ENCODE measurements at places on chromosomes 5 and 9. TPM values are rescaled to one million over a fixed set of nuclear protein-coding genes. Genes with fewer than 3 reads are reported as not detected.

Gene SEMA6A
- 0.34 TPM for total RNA-seq

GRCh38 chr5:111954516-111955395 lies 197.8 kb upstream of the NREP start:
- no peak for DNase-seq

Gene F2RL2
- total RNA-seq: 0.04 TPM

DNA sequence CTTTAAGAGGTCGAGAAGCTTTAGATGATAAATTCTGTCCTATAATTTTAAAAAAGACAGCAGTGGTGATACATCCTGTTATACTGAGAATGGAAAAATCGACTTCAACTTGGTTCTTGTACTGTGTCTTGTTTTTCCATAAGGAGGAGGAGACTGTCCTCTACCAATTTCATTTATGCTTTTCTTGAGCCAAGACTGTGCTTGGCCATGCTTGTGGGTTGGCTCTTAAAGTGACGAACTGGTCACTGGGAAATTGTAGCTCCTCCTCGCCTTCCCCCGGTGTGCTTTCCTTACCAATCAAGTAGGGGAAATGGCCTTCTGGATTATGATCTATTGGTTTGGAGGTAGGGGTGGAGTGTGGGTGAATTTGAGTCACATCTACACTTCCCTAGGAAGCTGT lies 67.1 kb upstream of the HSPB3 start:
- DNase-seq: no peak

Gene UBE2QL1
- total RNA-seq: not detected

DNA sequence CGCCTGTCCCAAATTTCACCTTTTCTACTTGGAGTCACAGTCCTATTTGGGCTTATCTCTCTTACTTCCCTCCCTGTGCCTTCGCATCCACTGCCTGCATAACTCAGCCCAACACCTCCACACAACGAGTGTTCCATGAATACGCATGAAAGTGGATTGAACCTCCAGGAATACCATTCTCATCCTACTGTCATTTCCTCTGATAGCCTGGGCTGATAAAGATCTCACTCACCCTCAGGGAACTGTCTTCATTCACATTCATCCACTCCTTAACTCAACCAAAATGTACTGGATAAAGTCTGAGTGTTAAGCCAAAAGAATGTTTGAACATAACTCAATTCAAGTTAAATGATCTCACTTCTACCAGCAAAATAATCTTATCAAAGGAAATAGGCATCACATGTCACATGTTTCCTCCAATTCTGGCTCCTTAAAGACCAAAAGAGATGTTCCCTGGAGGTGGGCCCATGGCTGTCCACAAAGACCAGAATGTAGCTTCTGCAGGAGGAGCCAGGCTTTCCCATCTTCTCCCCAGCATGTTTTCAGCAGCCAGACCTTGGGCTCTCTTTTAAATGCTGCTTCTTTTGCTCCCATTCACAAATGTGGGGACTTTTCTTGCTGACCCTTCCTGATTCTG lies 28.4 kb upstream of the TRIO start:
- no peak for DNase-seq

GRCh38 chr5:112004867-112005622 lies 248.1 kb upstream of the NREP start:
- DNase-seq: peak; percentile 71

DNA sequence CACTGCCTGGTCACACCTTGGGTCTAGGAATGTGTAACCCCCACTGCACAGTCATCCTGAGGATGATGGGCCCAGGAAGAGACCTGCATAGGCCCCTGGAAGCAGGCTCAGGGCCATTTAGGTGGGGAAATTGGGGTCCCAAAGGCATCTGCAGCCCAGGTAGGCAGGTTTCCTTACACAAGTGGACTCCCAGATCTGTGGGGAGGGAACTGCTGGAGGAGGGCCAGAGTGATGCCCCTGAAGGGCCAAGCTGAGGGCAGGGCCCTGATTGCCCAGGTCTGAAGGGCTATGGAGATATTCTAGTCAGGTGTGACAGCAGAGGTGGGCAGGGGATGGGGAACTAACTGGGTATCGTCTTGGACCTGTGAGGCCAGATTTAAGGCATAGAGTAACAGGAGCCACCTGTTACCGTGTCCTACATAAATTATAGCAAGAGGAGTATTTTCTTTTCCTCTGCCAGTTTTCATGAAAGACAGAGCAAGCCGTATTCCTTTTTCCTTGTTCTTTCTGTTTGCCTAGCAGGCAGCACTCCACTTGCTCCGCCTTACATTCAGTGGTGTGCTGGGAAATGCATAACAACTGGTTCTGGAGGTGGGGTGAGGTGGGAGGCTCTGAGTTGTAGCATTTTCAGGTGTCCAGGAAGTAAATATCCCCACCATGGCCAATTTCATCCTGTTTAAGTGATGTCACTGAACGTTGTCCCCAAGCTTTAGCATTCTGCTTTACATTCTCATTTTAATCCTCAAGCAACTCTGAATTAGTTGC lies 41.3 kb downstream of the PPARGC1B start:
- no peak for DNase-seq

Gene ST6GALNAC4
- total RNA-seq: 18.5 TPM

GRCh38 chr5:149282027-149282965 lies 10.6 kb downstream of the AFAP1L1 start:
- DNase-seq: no peak

GRCh38 chr5:108801301-108801700 lies 53.6 kb downstream of the FER start:
- no peak for DNase-seq

Gene CHSY3
- total RNA-seq: 0.78 TPM

DNA sequence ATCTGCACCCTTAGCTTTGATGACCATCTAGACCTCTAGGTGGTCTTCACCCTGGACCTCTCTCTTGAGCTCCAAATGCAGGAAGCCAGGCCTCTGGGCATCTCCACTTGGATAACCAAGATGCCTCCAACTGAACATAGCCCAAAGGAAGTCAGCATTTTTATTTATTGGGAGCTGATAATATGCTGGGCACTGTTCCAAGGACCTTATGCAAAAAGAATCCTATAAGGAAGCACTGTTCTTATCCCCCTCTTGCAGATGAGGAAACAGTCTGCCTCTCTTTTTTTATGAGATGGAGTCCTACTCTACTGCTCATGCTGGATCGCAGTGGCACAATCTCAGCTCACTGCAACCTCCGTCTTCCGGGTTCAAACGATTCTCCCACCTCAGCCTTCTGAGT lies 219.9 kb downstream of the CDK5RAP2 start:
- no peak for DNase-seq

GRCh38 chr5:89147031-89147430 lies 264.0 kb upstream of the MEF2C start:
- DNase-seq: peak; percentile 55

Gene MYOT
- total RNA-seq: 0.18 TPM

Gene HMMR
- 31.0 TPM for total RNA-seq

DNA sequence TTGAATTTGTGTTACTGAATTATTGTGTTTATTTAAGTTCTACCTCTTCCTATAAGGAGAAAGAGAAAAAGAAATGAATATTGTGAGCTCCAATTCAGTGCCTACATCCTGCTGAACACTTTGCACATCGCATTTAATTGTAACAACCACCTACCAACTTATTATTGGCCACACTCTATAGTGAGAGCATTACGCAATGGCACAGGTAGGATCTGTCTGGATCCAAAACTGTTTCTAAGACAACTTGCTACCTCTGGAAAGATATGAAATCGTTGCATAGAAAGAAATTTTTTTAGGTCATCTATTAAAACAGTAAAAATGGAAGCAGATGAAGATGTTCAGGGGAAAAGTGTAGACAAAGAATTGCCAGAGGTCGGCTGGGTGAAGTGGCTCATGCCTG lies 227.2 kb upstream of the SNX2 start:
- no peak for DNase-seq

DNA sequence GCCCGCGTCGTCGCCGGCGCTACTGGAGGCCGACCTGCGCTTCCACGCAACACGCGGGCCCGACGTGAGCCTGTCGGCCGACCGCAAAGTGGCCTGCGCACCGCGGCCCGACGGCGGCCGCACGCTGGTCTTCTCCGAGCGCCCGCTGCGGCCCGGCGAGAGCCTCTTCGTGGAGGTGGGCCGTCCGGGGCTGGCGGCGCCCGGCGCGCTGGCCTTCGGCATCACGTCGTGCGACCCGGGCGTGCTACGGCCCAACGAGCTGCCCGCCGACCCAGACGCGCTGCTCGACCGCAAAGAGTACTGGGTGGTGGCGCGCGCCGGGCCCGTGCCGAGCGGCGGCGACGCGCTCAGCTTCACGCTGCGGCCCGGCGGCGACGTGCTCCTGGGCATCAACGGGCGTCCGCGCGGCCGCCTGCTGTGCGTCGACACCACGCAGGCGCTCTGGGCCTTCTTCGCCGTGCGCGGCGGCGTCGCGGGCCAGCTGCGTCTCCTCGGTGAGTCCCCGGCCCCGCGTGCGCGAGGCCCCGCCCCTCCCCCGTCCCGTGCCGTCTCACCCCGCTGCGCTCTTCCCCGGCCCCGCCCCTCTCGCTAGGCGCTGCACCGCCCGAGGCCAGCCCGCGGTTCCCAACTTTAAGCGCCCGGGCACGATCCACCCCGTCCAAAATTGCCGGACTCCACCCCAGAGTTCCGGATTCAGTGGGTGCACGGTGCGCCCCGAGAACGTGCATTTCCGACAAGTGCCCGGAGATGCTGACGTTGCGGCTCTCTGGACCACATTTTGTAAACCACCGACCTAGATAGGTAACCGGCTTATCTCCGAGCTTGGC lies 42.8 kb downstream of the NEURL1B start:
- DNase-seq: no peak

DNA sequence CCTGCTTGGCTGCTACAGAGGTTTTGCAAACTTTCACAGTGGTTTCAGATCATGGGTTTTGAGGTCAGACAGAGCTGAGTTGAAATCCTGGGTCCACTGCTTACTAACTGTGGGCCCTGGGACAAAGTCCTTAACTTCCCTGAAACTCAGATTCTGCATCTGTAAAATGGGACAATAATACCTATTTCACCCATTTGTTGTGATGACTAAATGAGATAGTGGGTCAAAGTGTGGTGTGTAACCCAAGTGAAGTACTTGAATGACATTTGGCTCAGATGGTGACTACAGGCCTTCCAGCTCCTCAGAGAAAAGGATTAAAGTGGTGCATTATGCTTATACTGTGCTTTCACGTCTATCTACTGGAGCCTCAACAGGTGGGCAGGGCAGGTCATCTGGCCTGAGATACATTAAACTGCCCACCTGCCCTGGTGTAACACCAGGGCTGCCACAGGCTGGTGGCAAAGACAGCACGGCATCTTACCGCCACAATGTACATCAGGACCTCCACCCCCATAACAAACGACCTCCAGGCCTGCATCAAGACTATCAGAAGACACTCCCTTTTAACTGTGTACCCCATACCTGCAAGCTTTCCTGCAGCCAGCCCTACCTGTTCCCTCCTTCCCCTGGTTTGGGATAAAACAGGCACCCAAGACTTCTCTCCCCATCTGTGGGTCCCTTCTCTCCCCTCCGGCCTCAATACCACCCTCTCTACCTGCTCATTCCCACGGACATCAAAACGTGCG lies 846 bp upstream of the TRAF1 start:
- DNase-seq: no peak

DNA sequence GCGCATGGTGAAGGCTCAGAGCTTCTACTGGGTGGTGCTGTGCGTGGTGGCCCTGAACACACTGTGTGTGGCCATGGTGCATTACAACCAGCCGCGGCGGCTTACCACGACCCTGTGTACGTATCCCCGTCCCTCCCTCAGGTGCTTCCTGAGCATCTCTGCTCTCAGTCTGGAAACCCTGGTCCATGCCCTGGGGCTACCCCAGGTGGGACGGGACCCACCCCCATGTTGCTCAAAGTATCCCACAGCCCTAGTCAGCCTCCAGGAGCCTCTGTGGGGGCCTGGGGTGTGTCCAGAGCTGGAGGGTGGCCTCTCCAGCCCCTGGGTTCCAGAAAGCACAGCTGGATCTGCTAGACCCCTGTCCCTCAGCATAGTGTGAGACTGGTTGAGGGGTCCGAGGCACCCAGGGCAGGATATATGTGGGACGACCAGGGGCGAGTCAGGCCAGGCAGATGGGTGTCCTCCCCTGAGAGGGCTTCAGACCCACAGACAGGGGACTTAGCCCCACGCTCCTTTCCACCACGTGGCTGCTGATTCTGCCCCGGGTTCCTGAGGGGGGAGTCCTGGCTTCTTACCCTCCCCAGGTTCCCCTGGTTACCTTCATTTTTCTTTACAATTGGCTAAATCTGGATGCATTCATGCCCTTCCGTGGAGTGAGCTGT lies 94.0 kb downstream of the CACNA1B start:
- DNase-seq: no peak

Gene PCDHB16
- not detected for total RNA-seq

Gene ELL2
- total RNA-seq: 88.6 TPM

Gene KIF27
- 3.9 TPM for total RNA-seq

Gene FBXW11
- total RNA-seq: 44.8 TPM

DNA sequence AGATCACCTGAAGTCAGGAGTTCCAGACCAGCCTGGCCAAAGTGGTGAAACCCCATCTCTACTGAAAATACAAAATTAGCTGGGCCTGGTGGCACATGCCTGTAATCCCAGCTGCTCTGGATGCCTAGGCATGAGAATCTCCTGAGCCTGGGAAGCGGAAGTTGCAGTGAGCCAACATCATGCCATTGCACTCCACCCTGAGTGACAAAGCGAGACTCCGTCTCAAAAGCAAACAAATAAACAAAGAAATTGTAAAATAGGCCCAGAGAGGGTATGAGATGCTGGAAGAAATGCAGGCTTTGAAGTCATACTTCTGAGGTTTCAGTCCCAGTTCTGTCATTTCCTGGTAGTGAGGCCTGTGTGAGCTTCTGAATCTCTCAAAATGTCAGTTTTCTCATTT lies 5.3 kb upstream of the ARHGEF37 start:
- no peak for DNase-seq

Gene MAMDC4
- 3.5 TPM for total RNA-seq

Gene GRIN3A
- not detected for total RNA-seq

DNA sequence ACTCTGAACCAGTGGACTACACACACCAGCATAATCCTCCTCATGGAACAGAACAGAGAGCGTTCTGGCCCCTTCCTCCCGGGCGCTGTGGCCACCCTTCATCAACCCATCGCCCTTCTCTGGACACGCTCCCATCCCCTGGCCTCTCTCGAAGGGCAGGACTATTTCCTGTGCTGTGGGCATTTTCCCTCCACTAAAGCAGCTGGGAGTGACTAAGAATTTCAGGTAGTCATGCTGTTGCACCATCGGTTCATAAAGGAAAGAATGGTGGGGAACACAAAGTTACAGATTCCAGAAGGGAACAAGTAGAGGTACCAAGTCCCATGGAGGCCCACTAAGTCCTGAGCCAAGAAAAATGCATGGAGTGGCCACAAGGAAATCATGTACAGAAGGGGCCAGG lies 68.6 kb downstream of the EPB41L4B start:
- peak; percentile 53 for DNase-seq

Data from foreskin keratinocyte (primary cell).